ENCODE measurements at places on chromosomes 5 and 9.

- no peak for DNase-seq
Observed at GRCh38 chr5:141707510-141707909, 25.5 kb upstream of the ARAP3 start.

DNA sequence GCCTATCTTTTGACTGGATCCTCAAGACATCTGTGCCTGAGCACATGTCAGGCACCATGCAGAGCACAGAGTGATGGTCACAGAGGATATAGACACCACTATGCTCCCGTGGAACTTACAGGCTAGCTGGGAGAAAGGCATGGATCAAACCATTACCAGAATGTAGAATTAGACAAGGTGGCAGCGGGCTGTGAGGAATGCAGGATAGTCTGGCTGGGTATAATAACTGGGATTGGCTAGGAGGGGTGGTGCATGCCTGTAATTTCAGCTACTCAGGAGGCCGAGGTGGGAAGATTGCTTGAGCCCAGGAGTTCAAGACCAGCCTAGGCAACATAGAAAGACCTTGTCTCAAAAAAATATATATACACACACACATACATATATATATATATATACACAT is 50.3 kb downstream of the ASS1 start:
- DNase-seq = no peak

DNA sequence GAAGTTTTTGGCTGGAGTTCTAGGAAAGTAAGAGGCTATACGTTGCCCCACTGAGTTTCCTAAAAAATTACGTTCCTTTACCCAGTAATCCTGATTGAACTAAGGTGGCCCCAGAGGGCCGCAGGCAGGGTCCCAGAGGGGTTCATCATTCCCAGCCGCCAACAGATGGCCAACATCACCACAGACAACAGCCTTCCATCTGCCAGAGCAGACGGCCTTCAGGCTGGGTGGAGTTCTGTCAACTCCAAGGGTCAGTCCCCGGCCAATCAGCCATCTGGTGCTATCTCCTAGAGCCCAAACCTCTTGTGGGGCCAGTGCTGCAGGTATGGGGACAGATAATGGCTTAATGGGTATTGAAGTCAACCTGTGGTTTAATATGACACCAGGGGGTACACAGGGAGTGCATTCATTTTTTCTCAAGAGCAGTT is 30.4 kb downstream of the TBC1D2 start:
- no peak for DNase-seq

DNA sequence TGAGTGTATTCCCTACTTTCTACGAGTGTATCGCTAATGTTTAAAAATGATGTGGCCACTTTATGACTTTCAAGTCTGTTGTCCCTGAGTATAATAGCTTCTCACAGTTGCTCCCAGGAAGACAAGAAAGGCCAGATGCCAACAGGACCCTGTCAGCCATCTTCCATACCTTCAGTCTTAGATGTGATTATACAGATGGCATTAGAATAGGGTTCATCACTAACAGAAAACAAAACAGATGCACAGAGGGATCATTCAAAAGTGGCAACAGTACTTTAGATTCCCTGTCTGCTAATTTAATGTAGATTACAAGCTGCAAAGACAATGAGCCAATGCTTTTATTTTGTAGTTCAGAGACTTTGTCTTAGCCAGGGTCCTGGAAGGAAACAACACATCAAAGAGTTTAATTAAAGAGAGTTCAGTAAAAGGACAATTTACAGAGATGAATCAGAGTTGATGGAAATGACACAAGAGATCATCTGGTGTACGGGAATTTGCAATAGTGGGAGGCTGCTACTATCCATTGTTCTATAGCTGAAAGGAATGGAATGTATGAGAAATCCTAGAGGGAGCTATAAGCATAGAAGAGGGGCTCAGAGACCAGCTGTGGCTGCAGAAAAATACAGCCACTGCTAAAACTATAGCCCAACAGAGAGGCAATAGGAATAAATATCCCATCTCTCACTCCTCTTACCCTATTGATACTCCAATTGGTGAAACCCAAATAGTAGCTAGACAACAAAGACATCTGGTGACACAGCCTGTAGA is 393.7 kb upstream of the SMC2 start:
- no peak for DNase-seq

DNA sequence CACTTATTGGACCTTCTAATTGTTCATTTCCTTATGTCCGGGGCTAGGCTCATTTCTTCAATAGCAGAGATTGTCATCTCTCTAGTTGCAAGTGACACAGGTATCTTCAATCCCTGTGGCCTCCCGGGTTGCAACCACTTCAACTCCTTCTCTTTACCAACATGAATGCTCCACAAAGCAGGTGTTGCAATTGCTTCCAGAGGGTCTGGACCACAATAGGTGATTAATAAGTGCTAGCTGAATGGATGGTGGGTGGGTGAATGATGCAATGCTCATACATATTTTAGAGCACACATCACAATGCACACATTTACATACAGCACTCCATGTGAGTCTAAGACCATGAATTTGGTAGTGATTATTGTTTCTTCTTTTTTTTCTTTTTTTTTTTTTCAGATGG is 2.6 kb downstream of the CEMIP2 start:
- no peak for DNase-seq

DNA sequence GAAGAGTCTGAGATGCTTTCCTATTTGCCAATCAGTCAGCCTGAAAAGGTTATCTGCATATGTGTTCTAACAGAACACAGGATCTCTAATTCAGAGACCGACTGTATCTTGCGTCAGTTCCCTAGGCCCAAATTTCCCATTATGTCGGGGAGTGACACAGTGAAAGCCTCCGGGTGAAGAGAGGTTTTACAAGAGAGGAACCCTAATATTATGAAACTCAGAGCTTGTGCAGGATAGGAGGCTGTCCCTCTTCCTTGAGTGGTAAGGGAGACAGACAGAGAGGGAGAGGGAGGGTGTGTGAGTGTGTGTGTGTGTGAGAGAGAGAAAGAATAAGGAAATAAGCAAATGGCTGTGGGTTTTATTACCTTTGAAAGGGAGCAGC is 1.9 kb downstream of the CD14 start:
- DNase-seq = no peak

DNA sequence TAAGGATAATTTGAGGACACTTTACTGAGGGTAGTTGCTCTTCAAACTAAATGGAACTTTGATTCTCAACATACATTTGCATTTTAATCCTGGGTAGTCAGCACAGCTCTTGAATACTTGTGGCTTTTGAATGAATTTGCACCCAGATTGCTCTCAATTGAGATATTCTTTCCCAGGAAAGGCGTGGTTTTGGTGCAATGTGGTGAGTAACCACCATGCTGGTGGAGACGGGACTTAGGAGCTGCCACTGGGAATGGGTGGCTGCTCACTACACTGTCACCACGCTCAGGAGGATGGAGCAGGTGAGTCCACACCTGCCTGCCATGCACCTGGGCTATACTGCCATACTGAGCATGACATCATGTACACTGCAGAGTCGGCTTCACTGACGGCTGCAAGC is 99.2 kb downstream of the IRX1 start:
- no peak for DNase-seq

DNA sequence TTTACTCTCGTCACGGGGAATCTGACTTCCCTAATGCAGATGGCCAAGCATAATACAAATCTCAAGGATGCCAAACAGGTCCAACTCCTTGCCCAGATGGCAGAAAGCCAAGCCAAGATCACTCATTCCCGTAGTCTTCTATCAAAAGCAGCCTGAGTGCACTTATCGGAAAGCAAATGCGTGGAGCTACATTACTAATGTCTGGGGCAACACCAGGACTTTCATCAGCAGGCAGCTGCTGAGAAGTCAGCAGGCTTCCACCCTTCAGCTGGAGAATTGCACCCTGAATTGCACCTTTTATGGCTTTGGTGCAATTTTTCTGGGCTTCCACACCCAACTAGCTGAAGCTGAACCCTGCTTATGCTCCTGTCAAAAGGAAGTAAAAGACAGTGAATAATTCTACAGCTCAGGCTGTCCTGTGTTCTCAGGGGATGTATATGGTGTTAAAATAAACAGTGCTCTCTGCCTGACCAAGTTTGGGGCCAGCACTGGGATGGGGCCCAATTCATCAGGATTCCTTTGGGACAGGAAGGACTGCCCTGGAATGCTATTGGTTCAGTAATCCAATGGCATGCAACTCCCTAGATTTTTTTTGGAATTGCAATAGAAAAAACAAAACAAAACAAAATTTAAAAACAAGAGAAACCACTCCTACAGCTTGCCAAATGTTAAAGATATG is 92.6 kb downstream of the DPYSL3 start:
- DNase-seq = no peak

- no peak for DNase-seq
Observed at GRCh38 chr9:134969156-134970045, 51.7 kb upstream of the FCN1 start.

All from stimulated activated naive CD4-positive, alpha-beta T cell (primary cell).